GM12878 (cell line): ENCODE measurements at places on chromosomes 12 and 14. TPM values are rescaled to one million over a fixed set of nuclear protein-coding genes. Genes with fewer than 3 reads are reported as not detected.

ADAM21 gene
- total RNA-seq, result 0.15 TPM in 1 of 2 replicates, not detected in the other

GRCh38 chr14:21197418-21198205 is 41.7 kb upstream of the OR5AU1 start:
- no peak for DNase-seq

PAWR gene
- total RNA-seq, result 69.5 and 70.6 TPM in 2 replicates

GRCh38 chr12:83074358-83074894 is 387.7 kb downstream of the TMTC2 start:
- DNase-seq, result no peak

DNA sequence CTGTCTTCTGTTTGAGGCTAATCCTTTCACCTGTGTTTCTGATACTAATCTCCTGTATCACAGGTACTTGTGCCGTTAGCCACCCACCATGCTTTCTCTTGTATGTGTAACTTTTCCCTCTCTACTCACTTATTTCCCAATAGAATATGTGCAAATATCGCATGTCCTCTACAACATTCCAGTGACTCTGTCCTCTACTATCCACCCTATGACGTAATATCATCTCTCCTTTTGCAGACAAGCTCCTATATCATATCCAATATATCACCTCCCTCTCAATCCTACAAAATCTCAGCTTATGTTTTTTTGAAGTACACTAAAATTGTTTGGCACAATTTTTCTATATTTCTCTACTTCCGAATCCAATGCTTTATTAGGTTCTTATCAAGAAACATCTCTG is 232.6 kb upstream of the LRFN5 start:
- DNase-seq, result no peak

DNA sequence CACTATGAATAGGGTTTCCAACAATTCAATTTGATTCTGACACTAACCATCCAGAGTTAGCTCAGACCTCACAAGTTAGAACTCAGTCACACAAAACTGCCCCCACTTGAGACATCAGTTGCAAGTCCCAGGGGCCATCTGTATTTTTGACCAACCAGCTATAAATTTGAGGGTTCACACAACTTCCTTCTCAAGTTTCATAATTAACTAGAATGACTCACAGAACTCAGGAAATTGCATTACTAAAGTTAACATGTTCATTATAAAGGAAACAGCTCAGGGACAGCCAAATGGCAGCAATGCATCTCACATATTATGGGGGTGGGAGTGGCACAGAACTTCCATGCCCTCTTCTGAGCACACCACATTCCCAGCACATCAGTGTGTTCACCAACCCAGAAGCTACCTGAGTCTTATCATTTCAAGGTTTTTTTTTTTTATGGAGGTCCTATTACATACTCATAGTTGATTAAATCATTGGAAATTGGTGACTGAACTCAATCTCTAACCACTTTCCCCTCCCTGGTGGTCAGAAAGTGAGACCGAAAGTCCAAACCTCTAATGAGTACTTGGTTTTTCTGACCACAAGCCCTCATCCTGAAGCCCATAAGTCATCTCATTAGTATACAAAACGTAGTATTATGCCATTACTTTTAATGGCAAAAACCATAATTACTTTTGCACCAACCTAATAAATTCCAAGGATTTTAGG is 1721.5 kb upstream of the SEL1L start:
- peak; percentile 19 for DNase-seq

GRCh38 chr12:50050410-50051098 is 6.8 kb upstream of the ASIC1 start:
- DNase-seq, result no peak

- DNase-seq, result no peak
Measured at GRCh38 chr14:99724196-99724891, 40.2 kb downstream of the CYP46A1 start.

GRCh38 chr12:110581931-110582275 is 1.2 kb downstream of the PPTC7 start:
- DNase-seq, result no peak

AMIGO2 gene
- total RNA-seq, result 0.08 and 0.15 TPM in 2 replicates

DNA sequence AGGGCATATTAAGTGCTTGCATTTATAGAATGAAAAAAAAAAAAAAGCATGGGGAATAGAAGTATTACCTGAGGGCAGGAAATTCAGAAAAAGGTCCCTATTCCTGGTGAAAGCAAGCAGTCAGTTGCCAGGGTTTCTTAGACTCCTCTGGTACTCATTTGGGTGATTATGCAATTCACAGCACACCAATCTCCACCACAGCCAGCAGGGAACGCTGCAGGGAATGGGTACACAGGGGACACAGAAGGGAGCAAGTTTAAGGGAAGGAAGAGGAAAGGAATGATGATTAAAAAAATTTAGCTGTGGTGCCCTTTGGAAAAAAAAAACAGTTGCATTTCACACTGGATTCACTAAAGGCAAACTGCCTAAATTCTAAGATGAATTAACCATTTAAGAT is 14.2 kb downstream of the BLTP3B start:
- no peak for DNase-seq

- DNase-seq, result no peak
Measured at GRCh38 chr12:89401433-89402058, 49.2 kb upstream of the DUSP6 start.

- no peak for DNase-seq
Measured at GRCh38 chr14:45902241-45902640, 649.2 kb upstream of the MIS18BP1 start.

- DNase-seq, result no peak
Measured at GRCh38 chr12:109949089-109949488, 47.1 kb downstream of the GIT2 start.

GRCh38 chr12:55619354-55620138 is 17.1 kb upstream of the OR10P1 start:
- DNase-seq, result peak; percentile 74

MYF5 gene
- total RNA-seq, result not detected in 2 replicates

- DNase-seq, result no peak
Measured at GRCh38 chr12:58421990-58422389, 480.6 kb downstream of the ATP23 start.

DNA sequence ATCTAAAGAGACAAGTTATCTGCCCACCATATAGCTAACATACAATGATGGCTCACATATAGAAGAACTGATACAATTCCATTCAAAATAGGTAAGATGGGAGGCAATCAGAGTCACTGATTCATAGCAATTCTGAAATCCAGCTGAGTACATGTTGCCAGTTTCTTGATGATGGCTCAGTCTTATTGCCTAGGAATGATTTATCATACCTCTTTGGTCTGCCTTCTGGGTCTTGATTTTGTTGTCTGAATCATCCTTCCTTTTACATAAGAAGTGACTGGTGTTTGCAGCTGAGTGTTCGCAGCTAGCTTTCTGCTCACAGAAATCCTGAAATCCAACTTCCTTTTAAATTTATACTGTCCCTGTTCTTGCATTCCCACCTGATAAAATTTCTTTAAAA is 463.2 kb upstream of the MGAT4C start:
- no peak for DNase-seq

DNA sequence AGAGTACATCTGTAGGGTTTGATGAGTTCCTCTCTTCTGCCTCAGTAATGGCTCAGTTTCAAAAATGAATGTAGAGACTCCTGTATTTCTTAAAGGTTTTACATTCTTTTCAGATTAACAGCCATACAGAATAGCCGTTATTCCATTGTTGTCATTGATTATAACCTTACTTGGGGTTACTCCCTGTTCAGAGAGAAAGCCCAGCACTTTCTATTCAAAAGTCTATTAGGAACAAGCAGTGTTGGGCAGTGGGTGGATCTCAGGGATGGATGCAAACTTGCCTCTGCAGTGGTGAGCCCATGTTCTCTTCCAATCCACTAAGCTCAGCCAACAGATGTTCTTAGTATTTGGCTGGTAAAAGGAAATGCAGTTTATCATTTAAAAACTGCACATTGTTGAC is 342.6 kb upstream of the E2F7 start:
- no peak for DNase-seq

FAR2 gene
- total RNA-seq, result 0.74 and 1.2 TPM in 2 replicates

DNA sequence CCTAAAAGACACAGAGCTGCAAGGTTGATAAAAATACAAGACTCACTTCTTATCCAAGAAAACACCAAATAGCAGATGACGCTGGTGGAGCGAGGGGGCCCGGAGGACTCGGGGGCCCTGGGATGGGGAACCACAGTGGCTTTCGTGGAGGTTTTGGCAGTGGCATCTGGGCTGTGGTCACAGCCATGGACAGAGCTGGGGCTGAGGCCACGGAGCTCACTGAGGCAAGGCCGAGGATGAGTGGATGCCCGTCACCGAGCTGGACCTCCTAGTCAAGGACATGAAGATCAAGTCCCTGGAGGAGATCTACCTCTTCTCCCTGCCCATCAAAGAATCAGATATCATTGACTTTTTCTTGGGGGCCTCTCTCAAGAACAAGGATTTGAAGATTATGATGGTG is 117.2 kb downstream of the PTPRO start:
- no peak for DNase-seq

GRCh38 chr12:54016478-54016964 is 7.7 kb downstream of the HOXC8 start:
- no peak for DNase-seq

GRCh38 chr12:24850496-24850895 is 98.4 kb downstream of the BCAT1 start:
- no peak for DNase-seq

GRCh38 chr12:27493260-27493940 is 30.6 kb upstream of the PPFIBP1 start:
- no peak for DNase-seq

- DNase-seq, result no peak
Measured at GRCh38 chr14:56774503-56774902, 35.8 kb downstream of the OTX2 start.

DNA sequence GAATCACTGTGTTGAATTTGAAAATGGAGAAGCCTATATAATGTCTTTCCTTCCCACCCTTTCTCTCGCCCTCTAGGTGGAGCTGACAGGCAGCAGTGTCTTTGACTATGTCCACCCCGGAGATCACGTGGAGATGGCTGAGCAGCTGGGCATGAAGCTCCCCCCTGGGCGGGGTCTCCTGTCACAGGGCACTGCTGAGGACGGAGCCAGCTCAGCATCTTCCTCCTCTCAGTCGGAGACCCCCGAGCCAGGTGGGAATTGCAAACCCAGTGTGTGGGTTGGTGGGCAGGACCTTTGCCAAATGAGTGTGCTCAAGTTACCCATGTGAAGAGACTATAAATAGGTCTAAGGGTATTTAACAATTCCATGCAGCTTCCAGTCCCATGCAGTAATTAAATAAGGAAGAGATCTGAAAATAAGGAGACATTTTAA is 274.7 kb downstream of the EGLN3 start:
- DNase-seq, result no peak

DNA sequence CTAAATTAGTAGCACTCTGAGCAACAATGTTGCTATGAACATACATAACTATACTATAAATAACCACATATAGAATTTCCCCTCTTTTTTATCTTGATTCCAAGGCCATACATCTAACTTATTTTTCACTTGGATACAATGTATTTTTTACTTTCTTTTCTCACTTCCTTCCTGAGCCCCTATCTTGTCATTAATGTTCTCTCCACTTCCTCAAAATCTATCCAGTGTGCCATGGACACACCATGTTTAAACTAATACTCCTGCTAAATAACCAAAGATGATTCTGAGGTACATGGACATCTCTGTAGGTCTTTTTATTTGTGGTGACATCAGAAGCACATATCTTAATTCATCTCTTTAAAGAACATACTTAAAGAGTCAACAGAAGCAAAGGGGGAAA is 251.2 kb downstream of the C12orf42 start:
- DNase-seq, result no peak

DNA sequence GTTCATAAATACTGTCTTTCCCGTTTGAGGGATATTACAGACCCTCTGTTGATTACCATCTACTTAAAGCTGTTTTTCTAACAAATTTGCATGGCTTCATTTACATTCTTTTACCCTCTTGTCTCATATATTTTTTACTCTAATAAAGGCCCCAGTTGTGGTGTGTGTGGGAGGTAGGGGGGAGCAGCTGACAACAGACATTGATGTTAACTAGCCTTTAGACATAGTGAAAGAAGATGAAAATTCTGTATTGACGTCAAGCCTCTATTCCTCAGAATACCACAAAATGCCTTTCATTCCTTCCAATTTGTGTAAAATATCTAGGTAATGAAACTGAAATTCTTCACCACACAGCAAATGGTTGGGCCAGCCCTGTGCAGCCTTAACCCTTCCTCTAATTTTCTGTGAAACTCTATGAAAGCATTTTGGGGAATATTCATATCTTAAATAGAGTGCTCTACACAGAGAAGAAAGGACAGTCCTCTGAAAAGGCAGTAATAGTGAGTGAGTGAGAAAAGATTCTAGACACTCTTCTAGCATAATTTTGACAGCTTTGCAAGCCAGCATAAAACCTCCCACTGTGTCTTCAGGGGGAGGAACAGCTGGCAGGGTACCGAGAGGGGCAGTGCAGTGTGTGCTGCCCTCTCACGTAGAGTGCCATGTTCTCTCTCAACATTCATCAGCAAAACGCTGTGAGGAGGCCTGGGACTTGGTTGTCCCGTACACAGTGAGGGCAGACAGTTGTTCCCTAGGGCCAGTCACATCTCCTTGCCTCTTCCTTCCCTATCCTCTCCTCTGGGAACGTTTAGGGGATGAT is 20.1 kb upstream of the CERS5 start:
- peak; percentile 47 for DNase-seq

GRCh38 chr12:95836630-95837239 is 22.0 kb upstream of the SNRPF start:
- no peak for DNase-seq

DNA sequence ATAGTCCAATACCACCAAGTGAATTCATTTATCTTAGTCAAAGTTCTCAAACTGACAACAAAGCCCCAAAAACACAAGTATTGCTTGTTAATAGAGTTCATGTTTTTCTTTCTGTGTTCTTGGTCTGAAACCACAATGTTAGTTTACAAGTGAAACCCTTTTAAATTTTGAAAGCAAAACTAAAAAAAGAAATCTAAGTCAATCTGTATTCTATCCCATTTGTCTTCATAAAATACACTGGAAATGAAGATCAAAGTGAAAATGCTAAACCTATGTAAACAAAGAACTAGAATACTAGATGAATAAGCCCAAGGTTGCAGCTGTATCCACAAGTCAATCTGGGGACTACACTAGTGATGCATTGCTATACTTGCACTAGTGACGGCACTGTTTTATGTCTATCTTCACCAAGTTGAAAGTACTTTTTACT is 10.4 kb downstream of the MAP4K5 start:
- DNase-seq, result no peak

DNA sequence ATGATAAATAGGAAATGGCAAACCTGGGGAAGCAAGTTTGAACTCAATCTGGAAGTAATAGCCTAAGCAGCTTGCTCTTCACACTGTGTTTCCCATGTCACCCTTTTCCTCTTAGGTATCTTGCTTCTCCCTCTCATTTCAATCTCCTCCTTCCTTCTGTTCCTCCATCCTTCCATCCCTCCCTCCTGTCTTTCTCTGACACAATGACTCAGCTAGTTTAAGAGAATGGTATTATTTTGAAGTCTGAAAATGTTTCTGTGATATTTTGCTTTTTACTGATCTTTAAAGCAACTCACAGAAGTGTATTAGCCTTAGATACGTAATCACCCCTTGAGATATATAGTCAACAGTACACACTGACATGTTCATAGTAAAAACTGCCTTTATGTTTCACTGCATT is 55.9 kb upstream of the FGD4 start:
- no peak for DNase-seq
